ENCODE measurements at places on chromosomes 11 and 22.

DNA sequence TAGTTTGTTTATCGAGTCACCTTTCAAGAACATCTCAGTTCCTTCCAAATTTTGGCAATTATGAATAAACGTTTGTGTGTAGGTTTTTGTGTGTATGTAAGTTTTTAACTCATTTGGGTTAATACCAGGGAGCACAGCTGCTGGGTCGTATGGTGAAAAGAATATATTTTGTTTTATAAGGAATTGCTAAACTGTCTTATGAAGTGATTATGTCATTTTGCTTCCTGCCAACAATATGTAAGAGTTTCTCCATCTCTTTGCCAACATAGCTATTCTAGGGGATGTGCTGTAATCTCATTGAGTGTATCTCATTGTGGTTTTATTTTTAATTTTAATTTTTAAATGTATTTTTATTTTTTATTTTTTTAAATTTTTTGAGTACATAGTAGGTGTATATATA is 27.3 kb downstream of the BCL2L13 start:
- no peak for DNase-seq

DNA sequence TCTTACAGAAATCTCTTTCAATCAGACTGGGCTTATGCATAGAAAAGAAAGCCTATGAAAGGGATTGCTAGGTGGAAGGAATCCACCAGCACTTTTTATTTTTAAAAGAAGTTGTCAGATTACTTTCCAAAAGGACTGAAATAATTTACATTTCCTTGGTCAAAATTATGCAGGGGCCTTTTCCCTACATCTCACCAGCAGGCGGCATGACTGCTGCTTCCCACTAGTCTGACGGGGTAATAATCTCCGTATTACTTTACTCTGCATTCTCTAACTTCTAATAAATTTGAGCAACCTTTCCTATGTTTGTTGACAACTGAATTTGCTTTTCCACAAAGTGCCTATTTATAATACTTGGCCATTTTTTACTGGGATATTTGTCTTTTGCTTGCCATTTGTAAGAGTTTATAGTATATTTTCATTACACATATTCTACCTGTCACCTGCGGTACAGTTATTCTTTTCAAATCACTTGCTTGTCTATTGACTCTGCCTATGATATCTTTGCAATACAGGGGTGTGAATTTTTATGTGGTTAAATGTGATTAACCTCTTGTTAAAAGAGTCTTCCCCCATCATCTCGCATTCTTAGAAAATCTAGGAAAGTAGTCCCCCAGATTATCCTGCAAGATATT is 51.9 kb upstream of the USP47 start:
- no peak for DNase-seq

- no peak for DNase-seq
Measured at GRCh38 chr11:65858681-65859087, 704 bp upstream of the CFL1 start.

GRCh38 chr11:126114486-126115126 is 51.9 kb upstream of the CDON start:
- DNase-seq = no peak

DNA sequence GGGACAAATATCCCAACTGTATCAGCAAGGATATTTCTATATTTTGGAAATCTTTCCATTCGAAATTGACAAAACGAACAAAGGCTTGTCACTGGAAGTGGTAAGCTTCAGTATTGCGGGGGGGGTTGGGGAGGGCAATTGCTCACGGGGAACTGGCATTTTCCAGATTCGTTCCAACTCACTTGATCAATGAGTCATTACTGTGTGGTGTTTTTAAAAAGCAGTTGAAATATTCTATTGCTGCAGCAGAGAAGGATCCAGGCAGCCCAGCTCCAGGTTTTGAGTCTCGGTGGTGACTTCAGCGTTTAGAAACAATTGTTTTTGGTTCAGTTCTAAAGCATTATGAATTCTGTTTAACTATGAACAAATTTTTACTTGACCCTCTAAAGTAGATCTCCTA is 33.8 kb upstream of the FBLN1 start:
- no peak for DNase-seq

DNA sequence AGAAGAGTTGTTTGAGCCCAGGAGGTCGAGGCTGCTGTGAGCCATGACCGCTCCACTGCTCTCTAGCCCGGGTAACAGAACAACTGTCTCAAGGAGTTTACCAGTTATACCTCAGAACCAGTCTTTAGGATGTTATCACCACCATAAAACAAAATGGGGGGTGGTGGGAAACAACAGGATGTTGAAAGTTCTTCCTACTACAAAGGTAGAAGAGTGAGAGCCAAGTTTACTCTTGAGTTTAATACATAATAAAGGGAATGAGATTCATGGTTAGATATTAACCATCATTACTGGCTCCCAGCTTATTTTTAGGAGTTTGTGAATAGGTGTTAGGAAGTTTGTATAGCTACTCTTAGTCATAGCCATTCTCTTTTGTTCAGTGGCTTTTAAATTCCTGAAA is 78.8 kb upstream of the HORMAD2 start:
- no peak for DNase-seq

DNA sequence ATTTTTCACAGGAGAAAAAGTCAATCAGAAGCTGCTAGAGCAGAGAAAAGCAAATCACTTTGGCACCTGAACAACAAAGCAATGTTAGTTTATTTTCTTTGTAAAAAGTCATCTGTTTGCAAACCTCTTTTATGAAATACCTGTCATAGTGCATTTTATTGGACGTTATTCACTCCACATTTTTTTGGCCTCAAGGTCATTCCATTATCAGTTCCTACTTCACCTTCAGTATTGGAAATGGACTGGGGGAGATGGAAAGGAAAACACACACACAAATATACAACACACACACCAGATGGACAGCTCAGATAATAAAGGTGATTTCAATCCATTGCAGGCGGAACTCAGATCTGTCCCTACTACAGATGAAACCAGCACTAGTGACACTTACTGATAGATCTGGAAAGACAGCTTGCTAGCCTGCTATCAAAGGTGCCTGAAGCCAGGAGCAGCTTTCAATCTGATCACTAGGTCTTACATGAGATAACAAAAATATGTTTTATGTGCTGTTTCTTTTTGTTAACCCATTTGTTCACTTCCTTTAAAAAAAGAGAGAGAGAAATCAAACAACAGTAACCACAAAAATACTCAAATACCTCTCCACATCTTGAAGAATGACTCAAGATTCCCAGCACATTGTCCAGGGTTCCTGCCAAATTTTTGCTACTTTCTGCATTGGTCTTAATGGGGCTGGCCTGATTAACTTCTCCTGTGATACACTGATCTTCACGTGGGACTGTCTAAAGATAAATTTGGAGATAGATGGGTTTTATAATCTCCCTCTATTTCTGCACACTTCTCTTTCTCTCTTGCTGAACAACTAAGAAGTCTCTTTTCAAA is 844.3 kb upstream of the TENM4 start:
- DNase-seq = no peak

DNA sequence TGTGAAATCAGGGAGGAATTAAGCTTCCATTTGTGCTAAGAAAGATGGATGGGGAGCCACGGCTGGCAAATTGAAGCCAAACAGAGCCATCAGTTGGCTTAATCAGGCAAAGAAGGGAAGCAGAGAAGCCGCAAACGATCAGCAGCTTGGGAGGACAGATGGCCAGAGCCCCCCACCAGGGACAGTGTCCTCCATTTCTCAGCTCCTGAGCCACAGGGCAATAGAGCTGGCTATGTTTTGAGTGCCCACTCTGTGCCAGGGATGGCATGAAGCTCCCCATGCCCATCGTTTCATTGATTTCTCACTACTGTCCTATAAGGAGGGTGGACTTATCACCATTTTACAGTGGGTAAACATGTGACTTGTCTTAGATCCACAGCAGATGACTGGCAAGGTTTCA is 126.3 kb upstream of the ASPHD2 start:
- no peak for DNase-seq

GRCh38 chr11:6333095-6333494 is 12.8 kb upstream of the CAVIN3 start:
- DNase-seq = no peak

DNA sequence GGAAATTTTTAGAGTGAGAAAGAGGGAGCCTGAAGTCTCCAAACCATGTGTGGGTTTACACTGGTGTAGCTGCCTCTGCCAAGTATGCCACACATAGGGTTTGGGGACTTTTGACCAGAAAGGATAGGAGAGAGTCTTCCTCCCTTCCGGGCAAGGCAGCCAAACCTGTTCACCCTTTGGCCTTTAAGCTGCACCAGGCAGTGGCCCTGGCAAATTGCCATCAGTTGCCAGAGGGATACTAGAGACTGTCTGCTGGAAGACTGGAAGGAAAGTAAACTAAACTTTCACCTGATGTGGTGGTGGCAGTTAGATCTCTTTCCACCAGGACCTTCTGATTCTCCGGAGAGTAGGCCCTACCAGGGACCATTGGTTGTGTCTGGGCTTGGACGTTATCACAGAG is 1263.2 kb downstream of the FAM181B start:
- no peak for DNase-seq

- no peak for DNase-seq
Measured at GRCh38 chr11:121421149-121421901, 30.8 kb upstream of the SORL1 start.

DNA sequence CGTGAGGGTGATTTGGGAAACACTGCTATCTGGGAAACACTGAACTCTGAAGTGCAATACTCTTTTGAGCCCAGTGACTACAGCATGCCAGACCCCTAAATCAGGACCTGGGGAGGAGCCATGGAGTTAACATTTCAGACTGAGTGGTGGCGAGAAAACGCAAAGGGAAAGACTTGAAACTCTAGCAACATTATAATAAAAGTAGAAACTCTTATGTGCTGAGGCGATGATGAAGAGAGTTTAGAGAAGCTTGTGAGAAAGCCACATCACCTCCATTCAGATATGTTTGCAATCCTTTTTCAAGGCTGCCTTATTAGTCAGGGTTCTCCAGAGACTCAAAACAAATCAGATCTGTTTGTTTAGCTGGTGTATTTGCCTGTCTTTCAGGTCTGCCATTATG is 1.9 kb downstream of the FEN1 start:
- no peak for DNase-seq

DNA sequence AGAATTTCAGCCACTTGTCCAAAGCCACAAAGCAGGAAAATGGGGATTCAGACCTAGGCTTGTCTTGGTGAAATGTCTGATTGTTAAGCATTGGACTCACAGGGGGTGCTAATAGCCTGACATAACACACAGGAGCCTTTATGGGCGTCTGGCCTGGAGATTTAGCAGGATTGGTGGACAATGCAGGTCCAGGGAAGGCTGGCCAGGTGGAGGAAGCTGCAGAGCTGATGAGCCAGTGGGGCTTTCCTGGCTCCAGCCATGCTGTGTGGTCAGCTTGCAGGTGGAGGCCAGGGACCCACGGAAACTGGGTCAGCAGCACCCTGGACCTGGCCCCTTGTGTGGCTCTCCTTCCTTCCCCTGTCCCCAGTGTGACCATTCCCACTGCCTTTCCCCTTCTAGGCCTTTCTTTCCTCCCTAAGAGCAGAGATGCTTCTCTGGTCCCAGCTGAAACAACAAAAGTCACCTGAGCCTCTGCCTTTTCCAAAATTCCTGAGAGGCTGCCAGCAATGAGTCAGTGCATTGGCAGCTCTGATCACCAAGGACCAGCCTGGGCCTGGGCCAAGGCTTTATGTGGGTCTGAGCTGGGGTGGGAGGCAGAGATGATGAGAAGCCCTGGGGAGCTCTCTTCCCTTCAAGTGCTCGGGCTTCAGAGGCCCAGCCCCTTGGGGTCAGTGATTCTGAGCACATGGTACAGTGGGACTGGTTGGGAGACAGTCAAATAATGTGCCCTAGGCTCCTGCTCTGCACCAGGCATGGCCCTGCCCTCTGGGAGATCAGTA is 85.2 kb downstream of the CCDC81 start:
- peak; percentile 86 for DNase-seq

GRCh38 chr22:27331526-27332281 is 469.9 kb downstream of the MN1 start:
- DNase-seq = no peak

DNA sequence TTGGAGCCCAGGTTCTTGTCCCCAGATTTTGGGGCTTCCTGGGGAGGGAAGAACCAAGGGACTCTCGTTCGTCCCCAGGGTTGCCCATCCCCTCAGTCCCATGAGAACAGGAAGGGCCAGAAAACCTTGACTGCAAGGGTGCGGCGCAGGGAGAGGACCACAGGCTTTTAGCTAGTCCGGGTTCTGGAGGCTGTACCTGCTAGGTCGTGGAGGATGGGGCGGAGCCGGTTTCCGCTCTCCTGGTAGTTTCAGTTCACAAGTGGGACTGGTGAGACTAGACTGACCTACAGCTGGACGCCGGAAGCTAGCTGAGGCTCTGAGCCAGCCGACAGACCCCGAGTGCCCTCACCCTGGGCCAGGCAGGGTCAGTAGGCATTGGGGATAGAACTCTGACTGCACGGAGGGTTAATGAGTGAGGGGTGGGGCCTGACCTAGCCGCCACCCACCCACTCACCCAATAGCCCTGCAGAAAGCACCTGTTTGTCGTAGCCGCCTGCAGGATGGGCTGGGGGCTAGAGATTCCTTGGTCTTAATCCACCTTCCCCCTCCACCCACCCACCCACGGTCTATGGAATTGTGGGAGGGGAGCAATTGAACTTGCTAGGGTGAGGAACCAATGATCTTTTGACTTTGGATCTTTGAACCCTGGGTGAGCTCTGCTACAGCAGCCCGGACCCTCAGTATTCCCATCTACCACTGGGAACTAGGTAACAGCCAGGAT is 1.5 kb downstream of the MAFF start:
- DNase-seq = no peak

DNA sequence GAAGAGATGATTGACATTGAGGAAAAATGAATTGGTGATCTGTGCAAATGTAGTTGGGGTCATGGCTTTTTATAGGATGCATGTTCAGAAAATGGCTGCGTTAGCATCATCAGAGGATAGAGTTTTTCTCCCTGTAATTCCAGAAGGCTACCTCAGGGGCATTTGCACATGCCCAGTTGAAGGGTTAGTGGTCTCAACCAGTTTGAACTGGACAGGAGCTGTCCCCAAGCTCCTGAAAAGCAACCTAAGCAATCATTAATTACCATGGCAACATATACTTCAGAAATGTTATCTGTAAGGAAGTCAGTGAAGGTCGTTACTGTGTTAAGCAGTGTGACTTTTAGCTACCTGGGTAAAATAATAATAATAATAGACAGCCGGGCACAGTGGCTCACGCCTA is 29.3 kb downstream of the TUG1 start:
- DNase-seq = no peak

GRCh38 chr22:37498289-37498909 is 12.2 kb upstream of the MFNG start:
- no peak for DNase-seq

DNA sequence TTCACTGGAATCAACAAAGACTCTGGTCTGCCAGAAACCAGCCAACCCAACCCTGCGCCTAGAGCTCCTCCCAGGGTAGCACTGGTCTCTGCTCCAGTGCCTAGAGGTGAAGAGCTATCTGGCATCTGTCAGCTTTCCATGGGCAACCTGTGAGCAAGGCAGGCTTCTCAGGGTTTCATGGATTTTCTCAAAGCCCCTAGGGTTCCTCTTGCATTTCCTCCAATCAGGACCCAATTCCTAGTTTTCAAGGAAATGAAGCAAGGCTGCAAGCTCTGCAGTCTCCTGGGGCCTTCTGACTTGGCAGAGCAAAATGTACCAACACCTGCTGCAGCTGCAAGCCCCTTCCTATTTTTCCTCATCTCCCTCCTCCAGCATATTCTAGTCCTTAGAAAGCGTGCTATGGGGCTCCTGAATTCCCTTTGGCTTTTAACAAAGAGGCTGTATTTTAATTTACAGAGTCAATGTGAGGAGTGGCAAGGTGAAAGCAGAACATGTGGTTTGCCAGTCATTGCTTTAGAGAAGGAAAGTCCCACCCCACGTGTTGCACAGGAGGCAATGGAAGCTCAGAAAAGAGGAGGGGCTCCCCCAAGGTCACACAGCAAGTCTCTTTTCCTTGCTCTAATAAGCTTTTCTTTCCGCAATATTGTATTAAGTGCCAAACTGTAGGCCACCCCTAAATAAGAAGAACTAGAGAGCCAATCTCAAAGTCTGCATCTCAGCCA is 33.0 kb upstream of the RIC3 start:
- no peak for DNase-seq

Data from H54 (cell line).